ENCODE measurements at places on chromosomes 5 and 9. TPM values are rescaled to one million over a fixed set of nuclear protein-coding genes. Genes with fewer than 3 reads are reported as not detected.

DNA sequence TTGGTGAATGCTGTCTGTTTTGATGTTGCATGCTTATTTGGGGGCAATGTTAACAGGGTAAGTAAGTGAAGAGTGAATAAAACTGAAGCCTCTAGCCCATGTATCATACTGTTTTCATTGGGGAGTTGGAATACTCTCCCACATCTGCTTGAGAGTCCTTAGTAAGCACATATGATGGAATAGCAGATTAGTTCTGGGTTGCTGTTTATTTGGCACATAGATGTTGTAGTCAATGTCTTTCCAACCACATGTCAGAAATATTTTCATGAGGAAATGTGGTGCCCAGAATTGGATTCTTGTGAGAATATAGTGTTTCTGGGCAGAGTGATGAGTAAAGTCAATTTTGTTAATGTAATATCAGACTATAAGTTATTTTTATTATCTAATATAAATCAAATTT, 611.7 kb upstream of the FTMT start:
- DNase-seq, result no peak

GRCh38 chr5:123450640-123451039, 27.4 kb upstream of the CEP120 start:
- no peak for DNase-seq

GRCh38 chr5:109186759-109187158, 223.0 kb downstream of the PJA2 start:
- DNase-seq, result no peak

- peak; percentile 74 for DNase-seq
Observed at GRCh38 chr9:34675048-34675714, 12.7 kb upstream of the CCL27 start.

DNA sequence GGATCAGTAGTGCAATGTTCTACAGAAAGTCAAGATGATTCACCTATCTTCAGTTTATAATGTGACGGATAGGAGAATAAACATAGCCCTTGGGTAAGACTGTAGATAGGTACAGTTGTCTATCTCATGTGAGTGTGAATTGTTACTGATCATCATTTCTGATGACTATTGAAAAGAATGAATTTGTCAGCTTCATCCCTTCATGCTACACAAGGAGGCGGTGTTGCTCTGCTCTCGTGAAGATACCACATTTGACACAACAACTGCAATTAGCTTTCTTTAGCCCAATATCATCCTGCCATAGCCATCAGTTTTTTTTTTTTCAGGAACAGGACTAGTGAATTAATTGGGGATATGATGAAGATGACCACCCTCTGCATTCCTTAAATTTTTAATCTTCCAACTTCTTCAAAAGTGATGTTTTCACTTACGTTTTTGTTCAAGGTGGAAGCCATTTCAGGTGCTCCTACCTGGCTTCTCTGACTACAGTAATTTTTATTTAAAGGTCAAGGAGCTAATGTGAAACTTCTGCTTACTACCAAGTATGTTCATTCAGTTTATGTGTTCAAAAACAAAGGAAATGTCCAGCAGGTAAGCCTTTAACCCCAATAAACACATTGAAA, 152.9 kb upstream of the MOCS2 start:
- DNase-seq, result no peak

The MYOT gene
- 117 TPM for total RNA-seq

GRCh38 chr9:137429974-137430722, 7.0 kb downstream of the NOXA1 start:
- DNase-seq, result peak; percentile 19

DNA sequence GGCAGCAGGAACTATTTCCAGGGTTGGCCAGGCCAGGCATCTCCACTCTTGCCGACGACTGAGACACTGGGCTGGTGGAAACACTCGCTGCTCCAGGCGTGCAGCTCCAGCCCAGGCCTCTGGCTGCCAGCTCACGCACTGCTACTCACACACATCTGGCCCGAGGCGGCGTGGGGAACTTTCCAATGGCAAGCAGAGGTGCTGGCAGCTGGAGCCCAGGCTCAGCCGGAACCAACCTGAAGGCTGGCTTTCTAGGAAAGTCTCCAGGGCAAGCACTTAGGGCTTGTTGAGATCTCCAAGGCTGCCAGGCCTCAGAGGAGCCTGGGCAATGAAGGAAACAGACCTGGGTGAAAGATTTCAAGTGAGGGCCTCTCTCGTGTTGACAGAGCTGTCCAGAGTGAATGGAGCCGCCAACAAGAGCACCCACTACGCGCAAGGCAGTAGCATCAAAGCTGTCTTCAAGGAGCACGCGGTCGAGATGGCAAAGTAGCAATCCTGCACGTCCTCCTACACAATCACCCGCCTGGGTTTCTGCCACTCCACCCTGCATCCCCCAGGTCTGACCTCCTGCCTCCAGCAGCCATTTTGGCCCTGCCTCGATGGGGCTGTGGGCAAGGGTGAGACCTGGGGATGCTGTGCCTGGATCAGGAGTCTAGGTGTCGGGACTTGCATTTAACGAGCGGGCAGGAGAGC, 14.4 kb downstream of the SH3PXD2B start:
- no peak for DNase-seq

DNA sequence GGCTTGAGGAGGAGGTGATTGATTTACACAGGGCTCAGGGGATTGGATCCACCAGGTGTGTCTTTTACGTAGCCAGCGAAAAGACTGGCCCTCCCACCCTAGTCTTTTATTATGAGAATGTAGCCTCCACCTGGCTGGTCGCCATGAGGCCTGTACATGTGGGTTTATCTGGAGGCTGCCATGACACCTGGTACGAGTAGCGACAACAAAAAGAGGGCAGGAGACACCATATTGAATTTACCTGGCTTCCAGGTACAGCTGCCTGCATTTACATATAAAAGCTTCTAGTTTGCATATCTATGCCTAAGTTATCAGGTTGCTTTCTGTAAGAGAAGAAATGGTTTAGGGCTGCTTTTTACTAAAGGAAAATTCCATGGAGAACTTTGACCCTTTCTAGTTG, 1173.7 kb upstream of the SEMA6A start:
- DNase-seq, result no peak

The PRXL2C gene
- total RNA-seq, result 19.3 TPM

The PTGS1 gene
- total RNA-seq, result 6.0 TPM

- DNase-seq, result no peak
Observed at GRCh38 chr5:62005551-62005950, 300.5 kb upstream of the KIF2A start.

DNA sequence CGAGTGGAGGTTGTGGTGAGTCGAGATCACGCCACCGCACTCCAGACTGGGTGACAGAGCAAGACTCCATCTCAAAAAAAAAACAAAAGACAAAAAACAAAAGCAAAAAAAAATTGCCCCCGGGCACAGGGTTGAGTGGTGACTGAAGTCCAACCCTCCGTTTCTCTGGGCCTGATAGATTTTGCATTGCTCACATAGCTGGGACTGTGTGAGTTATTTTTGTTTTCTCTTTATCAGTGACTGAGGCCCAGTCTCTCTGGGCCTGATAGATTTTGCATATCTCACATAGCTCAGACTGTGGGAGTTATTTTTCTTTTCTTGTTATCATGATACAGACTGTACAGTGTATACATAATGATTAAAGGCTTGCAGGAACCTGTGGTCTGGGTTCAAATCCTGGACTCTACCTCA, 2.6 kb upstream of the SLC28A3 start:
- DNase-seq, result no peak

DNA sequence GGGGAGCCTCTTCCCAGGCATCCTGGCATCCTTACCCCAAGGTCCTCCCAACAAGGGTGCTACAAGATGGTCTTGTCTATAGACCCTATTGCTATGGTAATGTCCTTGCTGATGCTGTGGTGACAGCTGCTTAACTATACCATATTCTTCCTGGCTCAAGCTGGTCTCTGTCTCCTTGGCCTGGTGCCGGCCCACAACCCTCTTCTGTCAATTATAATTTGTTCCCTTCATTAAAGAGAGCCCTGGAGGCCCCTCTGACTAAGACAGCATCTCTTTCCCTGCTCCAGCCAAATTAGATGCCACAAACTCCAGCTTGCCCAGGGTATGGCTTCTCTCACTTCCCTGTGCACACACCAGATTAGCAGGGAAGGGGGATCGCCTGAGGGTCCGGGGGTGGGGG, 86.7 kb downstream of the PSD2 start:
- no peak for DNase-seq

- no peak for DNase-seq
Observed at GRCh38 chr5:128629157-128629556, 91.1 kb upstream of the FBN2 start.

The UBE2QL1 gene
- 7.8 TPM for total RNA-seq

DNA sequence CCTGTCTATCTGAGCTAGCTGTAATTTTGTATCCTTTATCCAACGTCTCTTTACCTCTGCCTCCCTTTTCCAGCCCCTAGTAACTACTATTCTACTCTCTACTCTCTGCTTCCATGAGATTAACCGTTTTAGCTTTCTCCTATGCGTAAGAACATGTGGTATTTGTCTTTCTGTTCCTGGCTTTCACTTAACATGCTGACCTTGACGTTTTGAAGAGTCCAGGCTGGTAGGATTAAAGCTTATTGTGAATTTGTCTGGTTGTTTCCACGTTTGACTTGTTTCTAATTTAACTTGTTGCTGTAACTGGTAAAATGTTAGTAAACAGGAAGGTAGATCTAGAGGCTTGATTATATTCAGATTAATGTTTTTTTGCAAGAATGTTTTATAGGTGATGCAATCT, 385.3 kb downstream of the PSAT1 start:
- no peak for DNase-seq

- no peak for DNase-seq
Observed at GRCh38 chr5:167248257-167248656, 1043.2 kb upstream of the WWC1 start.

- DNase-seq, result no peak
Observed at GRCh38 chr9:4167079-4167671, 132.7 kb downstream of the GLIS3 start.

DNA sequence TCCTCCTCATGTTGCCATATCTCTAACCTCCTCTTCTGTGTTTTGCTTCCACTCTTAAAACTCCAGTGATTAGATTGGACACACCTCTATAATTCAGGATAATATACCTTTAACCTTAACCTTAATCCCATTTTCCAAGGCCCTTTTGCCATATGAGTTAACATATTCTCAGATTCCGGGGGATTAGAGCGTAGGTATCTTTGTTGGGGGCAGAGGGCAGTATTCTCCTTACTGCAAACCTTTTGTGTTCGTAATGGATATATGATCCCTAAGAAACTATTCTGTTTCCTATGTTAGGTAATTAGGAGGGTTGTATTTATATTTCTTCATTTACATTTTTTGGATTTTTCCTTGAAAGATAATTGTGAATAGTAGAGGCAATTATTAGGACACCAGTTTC, 99.5 kb downstream of the VPS13A start:
- DNase-seq, result no peak

GRCh38 chr9:1285526-1285925, 235.4 kb downstream of the DMRT2 start:
- DNase-seq, result no peak

DNA sequence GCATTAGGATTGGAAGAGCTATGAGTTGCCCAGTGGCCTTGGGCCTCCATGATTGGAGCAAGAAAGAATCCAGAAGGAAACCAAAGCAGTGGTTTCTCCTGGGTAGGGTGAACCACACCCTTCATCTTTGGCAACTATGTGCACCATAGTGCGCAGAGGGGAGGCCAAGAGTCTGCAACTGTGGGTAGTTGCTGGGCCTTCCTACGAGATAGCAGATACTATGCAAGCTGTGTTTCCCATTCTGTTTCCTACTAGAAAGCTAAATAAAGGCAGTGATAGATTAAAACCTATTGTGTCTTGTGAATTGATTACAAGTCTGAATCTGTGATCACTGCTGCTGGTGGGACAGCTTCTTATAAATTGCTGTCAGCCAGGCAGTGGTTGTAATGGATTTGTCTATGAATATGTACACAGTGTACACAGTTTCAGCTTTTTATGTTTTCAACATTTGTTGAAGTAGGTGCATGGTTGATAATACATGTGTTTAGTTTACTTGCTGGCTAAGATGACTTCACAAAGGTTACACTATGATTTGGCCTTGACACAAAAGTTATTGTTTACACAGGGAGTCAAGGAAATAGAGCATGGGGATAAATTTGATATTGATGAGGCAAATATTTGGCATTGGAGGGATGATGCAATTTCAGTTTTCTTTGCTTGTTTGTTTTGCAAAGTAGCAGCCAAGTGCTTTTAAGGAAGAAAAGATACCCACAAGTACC, 23.7 kb upstream of the PDE8B start:
- DNase-seq, result no peak

DNA sequence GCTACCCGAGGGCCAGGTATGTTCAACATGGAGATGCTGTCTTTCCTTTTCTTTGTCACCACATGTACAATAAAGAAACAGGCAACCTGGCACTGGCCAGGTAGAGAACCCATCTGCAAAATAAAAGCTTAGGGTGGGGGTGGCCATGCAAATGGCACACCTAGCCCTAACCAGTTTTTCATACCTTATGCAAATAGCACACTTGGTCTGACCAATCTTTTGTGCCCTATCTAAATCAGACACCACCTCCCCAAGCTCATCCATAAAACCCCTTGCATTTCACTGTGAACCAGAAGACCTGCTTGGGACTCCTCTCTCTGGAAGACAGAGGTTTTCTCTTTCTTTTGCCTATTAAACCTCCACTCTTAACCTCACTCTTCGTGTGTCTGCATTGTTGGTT, 33.9 kb downstream of the JAKMIP2 start:
- no peak for DNase-seq

- DNase-seq, result no peak
Observed at GRCh38 chr5:6085341-6085860, 292.9 kb downstream of the MED10 start.

The SHLD3 gene
- 2.2 TPM for total RNA-seq

Data from left cardiac atrium (tissue), 4 donors.